ENCODE measurements at places on chromosomes 12 and 14.

- peak; percentile 63 for DNase-seq
Measured at GRCh38 chr14:49621114-49621881, 699 bp downstream of the MGAT2 start.

DNA sequence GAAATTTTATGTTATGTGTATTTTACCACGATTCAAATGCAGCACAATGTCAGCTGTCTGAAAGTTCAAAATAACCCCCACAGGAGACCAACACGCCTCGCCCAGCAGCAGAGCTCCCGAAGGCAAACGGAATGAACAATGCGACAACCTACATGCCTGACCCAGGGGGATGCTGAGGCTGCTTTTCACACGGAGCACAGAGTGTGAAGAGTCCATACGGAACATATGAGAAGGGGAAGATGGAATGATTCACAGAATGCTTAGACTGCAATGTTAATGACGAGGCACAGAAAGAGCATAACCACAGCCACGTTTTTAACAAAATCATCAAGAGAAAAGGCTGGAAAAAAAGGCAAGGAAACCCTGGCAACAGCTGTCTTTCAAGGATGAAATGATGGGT is 22.6 kb downstream of the ZFYVE21 start:
- DNase-seq, result no peak

- peak; percentile 95 for DNase-seq
Measured at GRCh38 chr12:96445691-96446583, 43.4 kb upstream of the CFAP54 start.

DNA sequence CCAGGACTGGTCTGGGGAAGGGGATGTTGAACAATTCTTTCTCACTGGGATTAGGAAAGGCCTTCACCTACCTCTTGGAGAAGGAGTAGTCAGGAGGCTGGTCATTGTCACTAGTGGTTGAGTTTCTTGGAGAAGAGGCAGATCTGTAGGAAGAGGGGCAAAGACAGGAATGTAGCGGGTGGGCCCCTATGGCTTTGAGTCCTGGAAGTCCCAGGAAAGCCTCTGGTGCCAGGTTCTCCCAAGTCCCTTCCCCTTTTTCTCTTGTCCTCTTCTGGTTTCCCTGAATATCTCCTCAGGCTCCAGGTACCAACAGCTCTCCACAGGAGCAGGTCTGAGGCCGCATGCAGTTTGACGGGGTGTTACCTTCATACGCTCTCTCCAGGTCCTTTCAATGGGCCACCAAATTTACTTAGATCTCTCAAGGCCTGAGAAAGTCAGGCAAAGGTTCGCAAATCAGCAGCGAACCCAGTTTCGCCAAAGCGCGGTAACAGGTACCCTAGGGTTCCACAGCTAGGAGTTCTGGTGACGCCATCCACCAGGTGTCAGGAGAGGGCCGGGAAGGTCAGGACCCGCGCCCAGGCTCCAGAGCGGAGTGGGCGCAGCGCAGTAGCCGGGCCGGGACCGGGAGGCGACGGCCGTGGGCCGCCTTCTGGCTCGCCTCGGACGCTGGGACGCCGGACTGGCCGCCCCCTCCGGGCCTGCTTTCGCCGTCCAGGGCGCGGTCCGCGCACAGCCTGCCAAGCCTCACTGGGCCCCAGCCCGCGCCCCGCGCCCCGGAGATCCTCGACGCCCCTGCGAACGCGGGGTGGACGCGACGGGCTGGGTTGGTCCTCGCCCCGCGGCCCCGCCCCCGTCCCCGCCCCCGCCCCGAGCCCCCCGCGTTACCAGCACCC is 795 bp downstream of the SMAGP start:
- DNase-seq, result peak; percentile 57

GRCh38 chr14:28102814-28103213 is 663.8 kb upstream of the FOXG1 start:
- no peak for DNase-seq

DNA sequence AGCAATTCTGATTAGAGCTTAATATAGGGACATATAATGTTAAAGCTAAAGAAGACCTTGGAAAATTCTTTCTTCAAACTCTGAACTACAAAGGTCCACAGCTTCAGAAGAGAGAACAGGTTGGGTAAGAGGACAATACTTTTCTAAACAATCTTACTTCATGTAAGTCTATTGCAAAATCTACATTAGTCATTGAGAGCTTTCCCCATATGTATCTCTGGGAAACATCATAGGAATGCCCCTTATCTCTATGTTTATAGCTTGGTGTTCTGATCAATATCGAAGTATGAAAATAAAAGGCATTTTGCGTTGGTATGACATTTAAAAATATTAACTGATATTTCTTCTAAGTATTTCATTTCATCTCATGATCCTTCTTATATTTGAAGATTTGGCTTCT is 962.6 kb downstream of the AACS start:
- DNase-seq, result no peak

GRCh38 chr12:10197879-10198278 is 14.8 kb upstream of the GABARAPL1 start:
- DNase-seq, result no peak

DNA sequence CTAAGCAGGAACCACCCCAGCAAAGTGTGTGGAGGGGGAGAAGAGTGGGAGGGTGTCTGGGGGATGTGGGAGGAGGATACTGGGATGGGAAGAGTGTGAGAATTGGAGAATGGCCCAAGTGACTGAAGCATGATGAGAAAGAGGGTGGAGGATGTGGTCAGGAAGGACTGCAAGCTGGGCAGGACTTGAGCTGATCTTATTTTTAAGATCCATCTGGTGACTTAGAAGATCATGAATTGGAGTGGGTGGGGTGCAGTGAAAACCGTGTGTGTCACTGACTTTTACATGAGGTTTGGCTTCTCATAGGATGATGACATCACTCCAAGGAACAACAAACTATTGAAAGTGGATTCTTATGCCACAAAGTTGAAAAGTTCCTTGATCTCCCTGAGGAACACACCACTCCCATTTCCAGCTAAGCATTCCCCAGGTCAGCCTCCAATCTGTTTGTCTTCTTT is 287.5 kb downstream of the GALC start:
- DNase-seq, result no peak

DNA sequence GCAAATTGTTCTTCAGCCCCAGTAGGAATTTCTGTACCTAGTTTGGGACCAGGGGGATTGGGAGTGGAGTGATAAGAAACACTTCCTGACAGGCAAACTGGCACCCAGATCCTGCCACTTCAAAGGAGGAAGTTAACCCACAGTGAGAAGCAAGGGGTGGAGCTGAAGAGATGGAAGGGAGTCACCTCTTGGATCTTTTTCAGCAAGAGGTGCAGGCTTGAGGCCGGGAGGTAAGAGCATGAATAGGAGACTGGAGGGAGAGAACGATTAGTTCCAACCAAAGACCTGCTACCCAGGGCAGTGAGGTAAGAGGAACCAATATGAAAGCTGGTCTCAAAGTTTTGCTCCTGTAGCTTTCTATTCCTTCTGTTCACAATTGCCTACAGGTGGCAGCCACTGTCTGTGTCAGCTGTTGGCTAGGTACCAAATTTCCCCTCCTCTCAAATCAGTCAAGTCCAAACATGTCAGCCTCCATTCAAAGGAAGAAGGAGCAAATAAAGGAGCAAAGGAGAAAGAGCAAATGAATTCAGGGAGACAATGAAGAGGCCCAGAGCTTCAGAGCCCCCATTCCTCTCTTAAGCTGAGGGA is 14.9 kb upstream of the TAC3 start:
- DNase-seq, result no peak

DNA sequence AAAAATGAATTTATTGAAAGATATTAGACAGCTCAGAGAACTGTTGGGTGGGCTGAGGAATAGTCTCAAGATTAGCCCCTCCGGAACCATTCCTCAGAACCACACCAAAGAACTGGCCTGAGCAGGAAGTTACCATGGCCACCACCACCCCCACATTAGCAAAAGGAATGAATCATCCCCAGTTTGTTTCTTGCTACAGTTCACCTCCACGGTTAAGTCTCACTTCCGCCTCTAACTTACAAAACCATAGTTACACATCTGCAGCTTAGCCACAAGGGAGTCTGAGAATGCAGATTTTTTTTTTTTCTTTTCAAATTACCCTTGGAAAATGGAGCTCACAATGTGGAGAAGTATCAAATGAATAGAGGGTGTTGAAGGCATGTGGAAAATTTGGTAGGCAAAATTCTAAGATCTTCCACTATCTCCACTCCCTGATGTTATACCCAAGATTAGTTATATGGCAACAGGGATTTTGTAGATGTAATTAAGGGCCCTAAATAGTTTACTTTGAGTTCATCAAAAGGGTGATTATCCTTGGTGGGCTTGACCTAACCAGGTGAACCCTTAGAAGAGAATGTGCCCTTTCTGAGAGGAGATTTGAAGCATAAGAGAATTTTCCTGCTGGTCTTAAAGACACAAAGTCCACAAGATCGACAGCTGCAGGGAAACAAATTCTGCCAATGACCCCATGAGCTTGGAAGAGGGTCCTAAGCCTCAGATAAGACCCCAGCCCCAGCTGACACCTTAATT is 129.8 kb upstream of the KRR1 start:
- peak; percentile 69 for DNase-seq

GRCh38 chr12:85279449-85280164 is 413 bp upstream of the ALX1 start:
- no peak for DNase-seq

- no peak for DNase-seq
Measured at GRCh38 chr12:71503579-71504391, 64.2 kb downstream of the LGR5 start.

DNA sequence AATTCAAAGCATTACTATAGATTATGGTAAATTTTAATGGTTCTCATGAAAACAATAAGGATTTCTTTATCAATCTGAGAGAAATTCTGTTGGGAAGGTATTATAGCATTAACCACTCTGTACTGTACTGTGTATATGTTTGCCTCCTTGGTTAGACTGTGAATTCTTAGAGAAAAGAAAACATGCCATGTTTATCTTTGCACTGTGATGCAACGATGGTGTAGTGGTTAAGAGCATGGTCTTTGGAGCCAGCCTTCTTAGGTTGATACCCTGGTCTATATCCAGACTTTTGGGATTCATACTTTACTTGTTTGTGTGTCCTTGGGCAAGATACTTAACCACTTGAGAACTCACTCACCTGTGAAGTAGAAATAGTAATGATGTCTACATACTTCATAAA is 32.2 kb upstream of the NUBPL start:
- no peak for DNase-seq

- DNase-seq, result no peak
Measured at GRCh38 chr14:91375720-91376452, 41.7 kb downstream of the CCDC88C start.

- DNase-seq, result no peak
Measured at GRCh38 chr12:119325813-119326212, 8.7 kb upstream of the CCDC60 start.

- no peak for DNase-seq
Measured at GRCh38 chr12:132522592-132523380, 32.8 kb downstream of the FBRSL1 start.

GRCh38 chr14:97442363-97442762 is 645.2 kb downstream of the VRK1 start:
- no peak for DNase-seq

GRCh38 chr14:50615056-50615455 is 53.0 kb downstream of the SAV1 start:
- DNase-seq, result no peak

DNA sequence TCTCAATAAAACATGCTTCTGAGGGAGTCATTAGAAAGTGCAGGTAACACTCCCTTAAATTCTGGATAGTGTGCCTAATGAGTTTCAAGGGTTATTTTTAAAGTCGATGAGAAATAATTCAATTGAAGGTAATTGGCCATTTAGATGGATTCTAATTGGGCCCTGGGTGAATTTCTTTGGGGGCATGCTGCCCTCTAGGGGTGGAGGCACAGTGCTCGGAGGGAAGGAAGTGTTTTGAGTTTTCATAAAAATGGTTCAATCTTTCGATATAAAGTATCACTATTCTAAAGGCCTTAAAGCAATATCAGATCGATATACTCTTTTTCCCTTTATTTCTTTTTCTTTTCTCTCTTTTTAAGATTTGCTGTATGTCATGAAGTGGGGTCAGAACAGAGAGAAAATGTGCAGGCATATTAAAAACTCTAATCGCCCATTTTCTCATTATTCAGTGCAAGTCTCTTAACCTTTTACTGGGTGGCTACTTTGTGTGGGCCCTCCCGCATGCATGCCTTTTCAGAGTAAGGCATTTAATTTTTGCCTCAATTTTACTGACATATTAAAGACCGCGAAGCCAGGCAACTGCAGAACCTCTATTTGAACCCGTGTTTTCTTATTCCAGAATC is 25.5 kb downstream of the NKX2-8 start:
- DNase-seq, result peak; percentile 32

- DNase-seq, result no peak
Measured at GRCh38 chr12:22494319-22494718, 50.0 kb downstream of the C2CD5 start.

DNA sequence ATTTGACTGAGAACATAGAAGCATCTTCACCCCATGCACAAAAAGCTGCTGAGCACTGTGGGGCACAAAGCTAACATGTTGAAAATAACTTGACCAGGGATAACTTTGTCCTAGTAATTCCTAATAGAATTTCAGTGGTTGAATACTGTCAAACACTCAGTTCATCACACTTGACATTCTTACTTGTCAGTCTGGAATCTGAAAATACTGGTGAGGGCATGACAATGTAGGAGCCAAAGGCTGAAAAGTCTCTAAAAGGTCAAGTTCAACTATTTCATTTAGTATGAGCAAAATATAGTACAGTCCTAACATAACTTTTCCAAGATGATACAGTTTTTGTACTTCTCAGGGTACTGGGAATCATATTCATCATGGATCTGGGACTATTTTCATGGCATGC is 504.4 kb upstream of the LMO3 start:
- no peak for DNase-seq

DNA sequence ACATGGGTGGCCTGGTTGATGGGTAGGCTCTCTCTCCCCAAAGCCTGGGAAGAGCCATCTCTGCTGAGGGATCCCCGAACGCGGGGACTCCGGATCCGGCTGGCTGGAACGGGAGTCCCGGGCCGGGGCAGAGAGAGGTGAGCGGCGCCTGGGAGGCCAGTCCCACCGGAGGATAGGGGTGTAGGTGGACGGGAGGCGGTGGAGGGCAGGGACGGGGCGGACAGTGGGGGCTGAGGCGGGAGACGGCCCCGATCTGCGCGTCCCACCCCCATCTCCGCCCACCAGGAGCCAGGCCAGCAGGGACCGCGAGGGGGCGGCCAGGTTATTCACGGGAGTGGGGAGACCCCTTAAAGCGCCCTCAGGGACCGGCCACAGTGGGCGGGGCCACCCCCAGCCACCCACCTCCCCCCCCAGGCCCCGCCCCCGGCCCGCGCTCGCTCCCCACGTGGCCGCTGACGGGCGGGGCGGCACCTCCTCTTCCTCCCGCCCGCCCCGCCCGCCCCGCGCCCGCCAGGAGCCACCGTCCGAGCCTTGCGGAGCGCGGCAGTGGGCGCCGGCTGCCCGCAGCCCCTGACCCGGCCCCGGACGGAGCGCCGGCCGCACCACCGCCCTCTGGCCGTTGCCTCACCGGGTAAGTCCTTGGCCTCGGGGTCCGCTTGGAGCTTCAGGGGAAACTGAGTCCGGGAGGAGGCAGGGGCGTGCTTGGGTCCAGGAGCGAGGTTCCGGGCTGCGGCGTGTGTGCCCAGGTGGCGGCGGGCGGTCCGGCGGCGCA is at the start of gene INF2:
Gene INF2 (plus strand): TSS at position 510 of the 772 bp plus-strand sequence. CDS start 11,748 bp downstream, outside the sequence.
- peak; percentile 70 for DNase-seq

- no peak for DNase-seq
Measured at GRCh38 chr14:50795142-50795541, 35.8 kb downstream of the NIN start.
